Stimulated activated CD8-positive, alpha-beta memory T cell treated with anti-CD3 and anti-CD28 coated beads, Interleukin-7, amount 100 ng/mL, for 1 hour (primary cell): ENCODE measurements at places on chromosomes 2 and 18.
A peak's percentile ranks its signal among the peaks of the same experiment; 100 is the strongest.

- DNase-seq: no peak
Observed at GRCh38 chr2:197268786-197269584, 41.6 kb downstream of the ANKRD44 start.

DNA sequence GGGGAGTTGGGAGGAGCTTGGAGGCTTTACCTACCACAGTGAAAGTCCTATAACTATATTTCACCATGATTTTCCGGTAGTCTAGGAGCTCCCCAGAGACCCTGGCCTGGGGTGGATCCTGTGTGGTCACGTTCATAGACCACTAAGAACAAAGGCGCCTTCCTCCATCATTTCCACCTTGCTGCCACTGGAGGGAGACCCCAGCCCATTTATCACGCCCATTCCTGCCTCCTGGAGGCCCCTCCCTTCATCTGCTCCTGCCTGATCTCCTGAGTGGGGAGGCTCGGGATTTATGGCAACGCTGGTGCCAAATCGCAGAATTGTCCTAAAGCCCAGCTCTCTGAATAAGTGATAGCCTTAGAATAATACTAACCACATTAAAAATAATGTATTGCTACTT is 507.6 kb upstream of the SPHKAP start:
- no peak for DNase-seq

DNA sequence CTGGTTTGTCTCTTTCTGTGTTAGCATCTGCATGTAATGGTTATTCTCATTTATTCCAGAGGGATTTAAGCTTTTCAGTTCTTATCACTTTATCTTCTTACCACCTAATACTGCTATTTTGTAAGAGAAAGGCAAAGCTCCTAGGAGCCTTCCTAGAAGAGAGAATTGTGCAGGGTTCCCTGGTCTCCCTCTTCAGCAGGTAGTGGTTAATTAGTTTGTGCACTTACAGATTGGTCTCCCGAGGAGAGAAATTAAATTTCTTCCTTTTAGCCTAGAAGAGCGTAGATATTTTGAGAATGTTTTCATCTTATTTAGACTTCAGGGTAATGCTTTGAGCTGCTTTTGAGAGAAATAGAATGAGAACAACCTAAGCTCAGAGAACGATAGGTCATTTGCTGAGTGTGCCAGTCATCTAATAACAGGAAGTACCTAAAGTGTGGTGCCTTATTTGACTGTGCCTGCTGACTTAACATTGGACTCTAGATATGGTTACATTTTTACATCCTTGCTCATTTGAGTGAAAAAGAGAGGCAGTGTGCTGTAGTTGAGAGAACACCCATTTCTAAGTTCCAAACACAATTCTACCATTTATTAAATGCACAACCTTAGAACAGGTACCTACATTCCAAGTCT is 651.4 kb downstream of the STK39 start:
- no peak for DNase-seq

GRCh38 chr2:153408710-153409385 is 69.7 kb downstream of the RPRM start:
- DNase-seq: no peak

GRCh38 chr2:12819721-12820120 is 103.0 kb downstream of the TRIB2 start:
- DNase-seq: no peak

DNA sequence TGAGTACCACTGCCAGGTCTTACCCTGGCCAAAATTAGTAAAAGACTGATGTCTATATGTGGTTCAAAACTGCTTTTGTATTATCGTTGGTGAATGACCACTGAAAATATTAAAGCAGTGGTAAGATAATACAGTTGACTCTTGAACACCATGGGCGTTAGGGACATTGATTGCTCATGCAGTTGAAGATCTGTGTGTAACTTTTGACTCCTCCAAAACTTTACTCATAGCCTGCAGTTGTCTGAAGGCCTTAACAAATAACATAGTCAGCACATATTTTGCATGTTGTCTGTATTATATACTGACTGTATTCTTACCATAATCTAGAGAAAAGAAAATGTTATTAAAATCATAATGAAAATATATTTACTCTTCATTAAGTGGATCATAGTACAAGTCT is 5.8 kb upstream of the ANKRD12 start:
- DNase-seq: no peak

- peak; percentile 26 for DNase-seq
Observed at GRCh38 chr2:64609227-64609941, 44.3 kb downstream of the SERTAD2 start.

- no peak for DNase-seq
Observed at GRCh38 chr2:177174486-177174885, 38.1 kb upstream of the HNRNPA3 start.
